Esophagus muscularis mucosa (tissue), 4 donors: ENCODE measurements at places on chromosomes 16 and 17. TPM values are rescaled to one million over a fixed set of nuclear protein-coding genes. Genes with fewer than 3 reads are reported as not detected.

DNA sequence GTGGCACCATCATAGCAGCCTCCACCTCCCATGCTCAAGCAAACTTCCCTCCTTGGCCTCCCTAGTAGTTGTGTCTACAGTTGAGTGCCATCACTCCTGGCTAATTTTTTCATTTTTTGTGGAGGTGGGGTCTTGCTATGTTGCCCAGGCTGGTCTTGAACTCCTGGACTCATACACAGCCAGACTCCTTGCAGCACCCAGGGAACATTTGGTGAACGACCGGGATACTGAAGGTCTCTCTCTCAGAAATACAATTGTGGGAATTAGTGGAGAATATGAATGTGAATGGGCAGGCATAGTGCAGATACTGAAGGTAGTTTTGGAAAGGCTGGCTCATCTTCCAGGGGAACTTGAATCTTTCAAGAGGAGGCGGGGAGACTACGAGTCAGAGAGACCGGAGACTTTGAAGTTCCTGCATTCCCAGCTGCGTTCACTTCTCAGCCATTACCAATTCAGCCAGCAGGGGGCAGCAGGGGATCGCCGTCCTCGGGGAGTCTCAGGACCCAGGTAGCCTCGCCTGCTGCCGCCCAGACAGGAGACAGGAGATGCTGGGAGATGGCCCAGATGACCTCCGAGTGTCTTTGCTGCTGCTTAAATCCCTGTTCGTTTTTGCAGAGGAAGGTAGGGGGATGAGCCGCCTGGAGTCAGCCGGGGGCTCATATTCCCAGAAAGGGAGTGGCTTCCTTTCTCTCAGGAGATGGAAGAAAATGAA is 68.6 kb downstream of the HAPSTR1 start:
- H3K27me3 ChIP-seq, result no peaks in the 10 kb centered on the region
- H3K27ac ChIP-seq, result no peak overlapping the region
- no peaks in the 10 kb centered on the region for H3K36me3 ChIP-seq
- no peak for DNase-seq

DNA sequence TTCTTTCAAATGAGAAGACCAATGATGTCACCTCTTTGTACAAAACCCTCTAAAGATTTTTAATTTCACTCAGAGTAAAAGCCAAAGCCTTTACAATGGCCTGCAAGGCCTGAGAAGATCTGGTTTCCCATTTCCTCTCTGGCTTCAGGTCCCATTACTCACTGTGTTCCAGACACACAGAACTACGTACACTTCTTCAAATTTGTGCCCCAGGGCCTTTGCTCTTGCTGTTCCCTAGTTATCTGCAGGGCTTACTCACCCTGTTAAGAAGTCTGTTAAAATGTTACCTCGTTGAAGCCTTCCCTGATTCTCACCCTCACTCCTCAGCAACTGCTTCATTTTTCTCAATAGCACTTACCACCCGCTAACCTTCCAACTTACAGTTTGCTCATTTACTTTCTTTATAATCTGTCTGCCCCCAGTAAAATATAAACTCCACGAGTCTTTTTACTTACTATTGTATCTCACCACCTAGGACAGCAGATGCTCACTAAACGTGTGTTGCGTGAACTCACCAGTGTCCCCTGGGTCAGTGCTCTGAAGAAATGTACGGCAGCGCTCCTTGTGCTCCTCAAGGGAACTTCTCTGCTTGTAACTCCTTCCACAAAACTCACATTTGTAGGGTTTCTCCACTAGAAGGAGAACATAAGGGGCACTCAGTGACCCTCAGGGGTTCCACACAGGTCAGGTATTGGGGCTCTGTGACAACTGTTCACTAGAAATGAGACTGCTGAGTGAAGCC is 50.2 kb downstream of the GRB7 start:
- H3K27ac ChIP-seq, result no peak overlapping the region
- H3K36me3 ChIP-seq, result no peaks in the 10 kb centered on the region
- no peak for DNase-seq

The HIGD1B gene
- total RNA-seq, result 5.4 TPM

The TPSB2 gene
- total RNA-seq, result 97.3 TPM

DNA sequence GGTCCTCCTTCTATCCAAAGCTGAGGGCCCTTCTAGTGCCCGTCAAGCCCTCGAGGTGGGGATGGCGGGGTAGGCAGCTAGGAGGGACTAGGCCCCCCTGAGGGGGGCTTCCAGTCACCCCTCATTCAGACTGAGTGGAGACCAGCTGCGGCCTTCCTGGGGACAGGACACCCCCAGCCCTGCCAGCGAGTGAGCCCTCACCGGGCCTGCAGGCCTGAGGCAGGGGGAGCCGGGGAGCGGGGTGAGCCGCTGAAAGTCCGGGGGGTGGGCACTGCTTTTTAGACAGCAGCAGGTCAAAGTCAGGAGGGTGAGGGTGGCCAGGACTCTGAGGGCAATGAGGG is 8.7 kb upstream of the KREMEN2 start:
- no peaks in the 10 kb centered on the region for H3K27me3 ChIP-seq
- DNase-seq, result no peak
- H3K4me3 ChIP-seq, result no peak overlapping the region

DNA sequence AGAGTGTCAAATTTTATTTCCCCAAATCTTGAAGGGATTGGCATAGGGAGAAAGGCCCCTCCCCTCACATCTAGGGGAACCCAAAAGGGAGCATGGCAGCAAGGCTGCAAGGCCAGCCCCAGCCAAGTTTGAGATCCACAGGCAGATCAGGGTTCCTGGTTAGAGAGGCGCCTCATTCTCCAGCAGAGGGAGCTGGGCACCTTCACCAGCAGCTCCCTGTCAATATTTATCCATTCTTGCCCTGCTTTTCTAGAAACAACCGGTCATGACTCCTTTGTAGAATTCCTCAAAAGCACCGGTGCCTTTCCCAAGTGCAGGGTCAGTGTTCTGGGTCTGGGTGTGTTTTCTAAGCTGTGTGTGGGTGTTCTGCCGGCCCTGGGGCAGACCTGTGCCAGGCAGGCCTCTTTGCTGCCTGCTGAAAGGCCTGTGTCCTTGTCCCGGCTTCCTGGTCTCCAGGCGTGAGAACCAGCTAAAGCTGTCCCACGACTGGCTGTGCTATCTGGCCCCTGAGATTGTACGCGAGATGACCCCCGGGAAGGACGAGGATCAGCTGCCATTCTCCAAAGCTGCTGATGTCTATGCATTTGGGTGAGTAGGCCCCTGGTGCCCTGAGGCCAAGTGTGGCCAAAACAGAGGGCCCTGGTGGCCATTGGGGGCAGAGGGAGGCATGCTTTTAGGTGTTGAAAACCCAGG is 21.2 kb upstream of the LGALS9 start:
- no peaks in the 10 kb centered on the region for H3K4me1 ChIP-seq
- no peaks in the 10 kb centered on the region for H3K27me3 ChIP-seq
- DNase-seq, result no peak

The TMEM235 gene
- total RNA-seq, result not detected

DNA sequence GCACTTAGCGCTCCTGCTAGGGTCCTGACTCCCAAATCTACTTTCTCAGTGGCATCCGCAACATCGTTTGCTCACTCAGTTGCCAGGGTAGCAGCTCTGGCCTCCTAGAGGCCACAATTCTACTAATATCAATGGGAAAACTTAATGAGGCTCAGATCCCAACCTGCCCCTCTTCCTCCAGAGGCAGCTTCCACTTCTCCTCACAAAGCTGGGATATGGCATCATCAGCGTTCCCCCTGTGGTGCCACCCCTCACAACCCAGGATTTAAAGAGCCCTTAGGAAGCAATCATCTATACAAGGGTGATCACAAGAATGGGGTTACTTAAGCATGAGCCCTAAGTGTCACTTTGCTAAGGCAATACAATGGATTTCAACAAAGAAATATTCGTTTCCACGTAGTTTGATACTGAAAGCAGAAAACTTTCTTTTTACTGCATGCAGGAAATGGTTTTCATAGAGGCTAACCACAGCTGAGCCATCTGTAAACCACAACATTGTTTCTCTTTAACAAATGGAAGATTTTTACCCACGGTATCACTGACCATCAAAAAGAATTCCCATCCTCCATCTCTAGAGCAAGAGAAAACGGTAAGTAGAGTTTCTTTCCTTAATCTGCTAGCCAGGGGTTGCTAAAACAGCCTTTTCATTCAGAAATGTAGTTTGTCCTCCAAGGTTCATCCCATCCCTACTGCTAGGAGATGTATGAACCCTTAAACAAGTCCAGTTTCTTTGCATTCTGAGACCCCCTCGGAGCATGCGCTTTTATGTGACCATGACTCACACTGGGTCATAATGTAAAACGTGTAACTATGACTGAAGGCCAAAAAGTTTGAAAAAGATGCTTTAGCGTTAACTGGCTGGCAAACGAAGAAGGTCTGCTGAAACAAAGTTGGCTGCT is 68.3 kb upstream of the BCAR1 start:
- H3K36me3 ChIP-seq, result peaks cover 3% of the 10 kb centered on the region
- no peaks in the 10 kb centered on the region for H3K27me3 ChIP-seq
- no peak for DNase-seq
- no peak overlapping the region for H3K4me3 ChIP-seq
